ENCODE measurements at places on chromosomes 6 and 20.

DNA sequence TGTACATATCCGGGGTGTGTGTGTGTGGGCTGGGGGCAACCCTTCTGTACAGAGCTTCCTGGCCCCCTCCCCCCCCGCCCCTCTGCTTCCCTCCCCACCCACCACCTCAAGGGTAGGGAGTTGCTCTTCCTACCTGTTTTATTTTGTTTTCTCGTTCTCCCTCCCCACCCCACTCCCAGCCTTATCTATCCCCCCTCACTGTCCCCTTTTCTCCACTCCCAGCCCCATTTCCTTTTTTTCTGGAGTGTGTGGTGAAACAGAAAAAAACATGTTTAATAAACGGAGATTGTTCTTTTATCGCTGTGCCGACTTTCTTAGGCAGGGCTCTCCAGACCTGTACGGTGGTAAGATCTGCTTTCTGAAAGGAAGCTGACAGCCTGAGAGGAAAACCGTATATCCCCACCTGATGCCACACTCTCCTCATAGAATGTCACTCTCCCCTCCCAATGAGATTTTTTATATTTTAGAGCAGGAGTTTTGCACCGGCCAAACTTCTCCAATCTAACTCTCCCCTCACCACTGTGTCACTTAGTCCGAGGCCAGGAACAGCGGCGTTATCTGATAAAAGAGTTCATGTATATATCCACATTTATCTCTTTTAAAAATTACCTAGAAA, 875 bp upstream of the ZBTB9 start:
- no peak for DNase-seq

- DNase-seq: no peak
These were observed 36.0 kb downstream of the ATXN1 start for GRCh38 chr6:16725145-16725864.

DNA sequence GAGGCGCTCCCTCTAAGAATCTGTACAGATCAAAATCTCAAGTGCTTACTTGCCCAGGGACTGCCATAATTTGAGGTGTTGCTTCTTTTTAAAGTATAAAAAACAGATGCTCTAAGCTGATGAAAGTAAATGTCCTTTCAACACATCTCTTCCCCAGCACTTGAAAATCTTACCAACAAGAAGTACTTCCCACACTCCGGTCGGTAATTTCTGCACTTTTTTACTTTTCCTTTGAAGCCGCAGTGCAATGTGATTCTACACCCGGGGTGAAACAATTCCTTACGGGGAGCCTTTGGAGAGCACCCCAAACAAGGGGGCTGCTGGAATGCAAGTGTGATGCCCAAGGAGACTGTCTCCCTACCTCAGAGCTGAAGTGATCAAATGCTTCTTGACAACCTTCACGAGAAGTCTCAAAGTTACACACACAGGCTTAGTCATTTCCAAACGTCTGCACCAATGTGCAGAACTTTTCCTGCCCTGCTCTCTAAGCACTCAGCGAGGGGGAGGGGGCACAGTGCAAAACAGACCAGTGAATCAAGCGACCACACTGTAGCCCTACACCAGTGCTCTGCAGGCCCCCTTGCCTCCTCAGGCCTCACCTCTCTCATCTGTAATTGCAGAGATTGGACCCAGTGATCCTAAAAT, 56.7 kb downstream of the ATXN1 start:
- no peak for DNase-seq

- DNase-seq: no peak
These were observed 47.7 kb upstream of the PLN start for GRCh38 chr6:118500130-118501015.

DNA sequence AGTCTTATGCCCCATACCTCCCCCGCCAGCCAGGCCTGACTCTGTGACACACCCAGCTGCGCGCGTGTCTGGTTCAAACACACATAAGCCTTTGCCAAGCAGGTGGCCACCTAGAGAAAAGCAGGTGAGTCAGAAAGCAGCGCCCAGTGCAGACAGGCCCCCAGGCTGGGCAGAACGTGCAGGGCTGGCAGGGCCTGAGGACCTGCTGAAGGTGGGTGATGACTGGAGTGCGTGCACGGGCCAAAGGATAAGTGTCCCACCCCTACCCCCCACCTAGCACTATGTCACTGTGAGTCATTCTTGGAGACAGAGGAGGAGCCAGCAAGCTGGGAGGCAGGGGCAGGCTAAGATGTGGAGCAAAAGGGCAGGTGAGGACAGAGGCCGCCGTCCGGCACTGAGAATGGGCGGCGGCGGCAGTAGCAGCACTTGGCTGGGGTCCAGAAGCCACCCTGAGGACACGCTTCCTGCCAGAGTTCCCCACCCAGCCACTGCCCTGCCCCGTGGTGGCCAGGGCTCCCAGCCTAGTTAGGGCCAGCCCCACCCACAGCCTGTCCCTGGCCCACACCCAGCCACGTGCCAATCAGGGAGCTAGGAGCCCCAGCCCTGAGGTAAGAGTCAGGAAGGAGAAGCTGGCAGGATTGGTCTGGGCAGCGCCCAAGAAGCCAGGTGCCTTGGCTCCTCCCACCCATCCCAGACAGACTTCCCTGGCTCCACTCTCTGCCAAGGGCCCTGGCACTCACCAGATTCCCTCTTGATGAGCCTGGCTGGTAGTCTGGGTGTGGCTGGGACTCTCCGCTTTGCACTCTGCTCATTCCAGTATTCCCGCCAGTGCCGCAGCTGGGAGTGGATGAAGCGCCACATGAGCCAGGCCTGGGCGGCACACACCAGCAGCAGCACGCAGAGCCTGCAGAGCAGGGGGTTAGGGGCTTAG, 72.7 kb downstream of the TRAM2 start:
- peak; percentile 28 for DNase-seq

- no peak for DNase-seq
These were observed 606.6 kb downstream of the MAFB start for GRCh38 chr20:40082436-40082835.

- DNase-seq: no peak
These were observed 11.9 kb upstream of the NSFL1C start for GRCh38 chr20:1478566-1478965.

- DNase-seq: no peak
These were observed 299.1 kb upstream of the PRDM1 start for GRCh38 chr6:105786890-105787655.

DNA sequence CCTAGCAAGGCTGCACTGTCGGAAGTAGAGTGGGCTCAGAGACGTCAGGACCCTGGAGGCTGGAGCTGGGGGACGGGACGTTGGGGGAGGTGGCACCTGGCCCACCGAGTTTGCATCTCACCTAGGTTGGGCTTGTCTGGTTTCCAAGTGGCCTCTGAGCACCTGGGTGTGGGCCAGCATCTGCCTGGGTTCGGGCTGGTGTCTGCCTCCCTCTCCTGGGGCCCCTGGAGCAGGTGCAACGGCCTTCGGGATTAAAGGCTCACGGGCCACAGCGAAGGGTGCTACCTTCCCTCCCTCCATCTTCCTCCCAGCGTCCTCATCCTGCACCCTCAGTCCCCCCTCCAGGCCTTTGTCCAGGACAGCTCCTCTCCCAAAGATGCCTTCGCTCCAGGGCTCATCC, 6.0 kb downstream of the HRH3 start:
- DNase-seq: no peak

DNA sequence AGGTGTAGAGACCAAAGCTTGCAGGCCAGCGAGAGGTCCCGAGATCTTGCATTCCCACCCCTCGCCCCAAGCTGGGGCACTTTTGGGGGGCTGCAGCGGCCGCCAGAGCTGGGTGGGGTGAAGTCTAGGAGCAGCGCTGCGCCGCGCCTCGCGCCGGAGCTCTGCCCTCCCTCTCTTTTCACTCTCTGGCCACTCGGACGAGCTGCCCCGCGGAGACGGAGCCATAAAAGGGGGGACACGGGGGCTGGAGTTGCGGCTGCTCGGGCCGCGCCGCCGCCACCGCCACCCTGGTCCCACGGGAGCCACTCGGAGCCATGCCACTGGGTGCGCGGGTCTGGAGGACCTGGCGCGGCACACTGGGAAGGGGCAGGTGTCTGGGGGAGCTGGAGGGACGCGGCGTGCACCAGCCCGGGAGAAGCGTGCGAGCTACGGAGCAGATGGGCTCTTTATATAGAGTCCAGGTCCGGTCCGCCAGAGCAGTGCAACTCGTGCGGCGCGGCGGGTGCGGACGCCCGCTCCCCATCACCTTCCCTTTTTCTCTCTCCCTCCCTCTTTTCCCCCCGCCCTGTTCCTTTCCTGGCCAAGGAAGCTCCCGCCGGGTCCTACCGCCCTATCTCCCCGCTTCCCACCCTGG, 687 bp upstream of the HTR1B start:
- peak; percentile 63 for DNase-seq
